Activated T-cell treated with anti-CD3 and anti-CD28 coated beads, Interleukin-2, amount 50 U/mL, for 24 hours (primary cell): ENCODE measurements at places on chromosomes 7 and 10.

DNA sequence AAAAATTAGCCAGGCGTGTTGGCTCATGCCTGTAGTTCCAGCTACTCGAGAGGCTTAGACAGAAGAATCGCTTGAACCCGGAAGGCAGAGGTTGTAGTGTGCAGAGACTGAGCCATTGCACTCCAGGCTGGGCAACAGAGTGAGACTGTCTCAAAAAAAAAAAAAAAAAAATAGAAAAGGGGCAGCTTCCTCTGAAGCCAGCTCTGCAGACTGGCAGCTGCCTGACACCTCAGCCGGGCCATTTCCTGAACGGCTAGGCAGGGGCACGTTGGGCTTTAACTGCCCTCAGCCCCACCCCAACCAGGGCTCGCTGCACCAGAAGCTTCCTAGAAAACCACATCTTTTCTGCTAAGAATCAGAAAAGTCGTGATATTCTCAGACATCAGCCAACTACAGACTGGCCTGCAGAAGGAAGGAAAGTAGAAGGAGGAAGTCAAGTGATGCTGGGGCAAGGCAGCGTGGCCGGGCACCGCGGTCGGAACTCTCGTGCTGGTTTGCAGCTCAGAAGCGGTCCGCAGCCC lies 38.0 kb downstream of the PRKAG2 start:
- H3K4me3 ChIP-seq: peak overlapping the region; percentile 38
- DNase-seq: peak; percentile 62
- H3K27me3 ChIP-seq: no peaks in the 10 kb centered on the region

GRCh38 chr10:4034907-4035598 lies 250.0 kb upstream of the KLF6 start:
- peak overlapping the region; percentile 48 for H3K27ac ChIP-seq
- peak; percentile 42 for DNase-seq
- peak overlapping the region; percentile 46 for H3K4me3 ChIP-seq
- peaks cover 36% of the 10 kb centered on the region for H3K4me1 ChIP-seq
- no peaks in the 10 kb centered on the region for H3K27me3 ChIP-seq
- no peaks in the 10 kb centered on the region for H3K36me3 ChIP-seq

DNA sequence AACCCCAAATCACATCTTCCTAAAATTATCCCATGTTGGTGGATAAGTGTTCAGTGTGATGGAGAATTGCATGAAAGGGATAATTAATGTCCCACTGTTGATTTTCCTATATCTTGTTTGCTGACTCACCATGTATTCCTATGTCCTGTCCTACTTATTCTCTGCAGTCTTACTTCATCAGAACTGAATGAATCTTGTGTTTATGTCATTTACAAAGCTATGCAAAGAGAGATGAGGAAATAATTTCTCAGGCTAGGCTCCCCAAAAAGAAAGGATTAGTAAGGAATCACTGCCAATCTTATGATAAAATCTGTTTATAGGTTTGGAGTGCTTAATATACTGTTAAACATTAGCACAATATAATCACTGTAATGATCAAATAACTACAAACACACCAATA lies 360.8 kb downstream of the CRPPA start:
- no peaks in the 10 kb centered on the region for H3K36me3 ChIP-seq
- H3K27me3 ChIP-seq: no peaks in the 10 kb centered on the region
- no peak overlapping the region for H3K4me3 ChIP-seq
- DNase-seq: no peak

DNA sequence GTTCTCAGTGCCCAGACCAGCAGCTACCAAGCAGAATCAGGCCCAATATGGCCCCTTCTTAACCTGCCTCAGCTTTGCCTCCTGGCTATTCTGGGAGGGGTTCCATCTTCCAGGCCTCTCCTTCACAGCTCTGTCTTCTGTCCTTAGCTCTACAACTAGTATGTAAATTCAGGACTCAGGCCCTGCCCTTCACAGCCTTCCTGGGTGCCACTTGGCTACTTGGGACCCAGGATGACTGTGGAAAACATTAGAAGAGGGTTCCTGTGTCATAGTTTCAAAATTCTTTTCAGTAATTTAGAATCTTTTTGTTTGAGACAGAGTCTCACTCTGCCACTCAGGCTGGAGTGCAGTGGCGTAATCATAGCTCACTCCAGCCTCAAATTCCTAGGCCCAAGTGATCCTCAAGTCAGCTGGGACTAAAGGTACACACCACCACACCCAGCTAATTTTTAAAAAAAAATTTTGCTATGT lies 33.2 kb upstream of the PAPSS2 start:
- no peaks in the 10 kb centered on the region for H3K36me3 ChIP-seq
- H3K4me1 ChIP-seq: no peaks in the 10 kb centered on the region
- no peak for DNase-seq

DNA sequence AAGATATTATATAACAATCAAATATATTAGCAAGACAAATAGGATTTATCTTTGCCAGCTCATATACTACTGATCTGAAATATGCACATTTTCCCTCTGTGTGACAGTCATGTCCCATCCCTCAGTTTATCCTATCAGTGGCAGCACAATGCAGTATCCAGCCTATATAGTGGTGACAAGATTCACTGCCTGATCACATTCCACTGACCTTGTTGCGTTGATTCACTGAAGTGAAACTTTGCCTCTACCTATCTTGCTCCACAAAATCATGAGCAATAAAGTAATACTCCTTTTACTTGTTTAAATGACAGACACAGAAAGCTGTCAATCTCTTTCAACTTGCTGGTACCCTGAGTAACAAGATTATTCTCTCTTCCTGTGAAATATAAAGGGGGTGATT lies 6.3 kb downstream of the PSMA2 start:
- no peak overlapping the region for H3K4me3 ChIP-seq
- H3K27me3 ChIP-seq: no peaks in the 10 kb centered on the region
- peaks cover 72% of the 10 kb centered on the region for H3K4me1 ChIP-seq
- no peak for DNase-seq

GRCh38 chr7:23662124-23662983 lies 17.6 kb upstream of the FAM221A start:
- no peak overlapping the region for H3K4me3 ChIP-seq
- H3K27me3 ChIP-seq: no peaks in the 10 kb centered on the region
- no peaks in the 10 kb centered on the region for H3K4me1 ChIP-seq
- peaks cover 2% of the 10 kb centered on the region for H3K36me3 ChIP-seq
- H3K27ac ChIP-seq: no peak overlapping the region

- H3K4me3 ChIP-seq: peak overlapping the region; percentile 80
- no peaks in the 10 kb centered on the region for H3K27me3 ChIP-seq
- no peaks in the 10 kb centered on the region for H3K36me3 ChIP-seq
- peaks cover 18% of the 10 kb centered on the region for H3K4me1 ChIP-seq
- H3K27ac ChIP-seq: peak overlapping the region; percentile 85
Observed at GRCh38 chr10:132397671-132398565, 918 bp downstream of the PWWP2B start.

DNA sequence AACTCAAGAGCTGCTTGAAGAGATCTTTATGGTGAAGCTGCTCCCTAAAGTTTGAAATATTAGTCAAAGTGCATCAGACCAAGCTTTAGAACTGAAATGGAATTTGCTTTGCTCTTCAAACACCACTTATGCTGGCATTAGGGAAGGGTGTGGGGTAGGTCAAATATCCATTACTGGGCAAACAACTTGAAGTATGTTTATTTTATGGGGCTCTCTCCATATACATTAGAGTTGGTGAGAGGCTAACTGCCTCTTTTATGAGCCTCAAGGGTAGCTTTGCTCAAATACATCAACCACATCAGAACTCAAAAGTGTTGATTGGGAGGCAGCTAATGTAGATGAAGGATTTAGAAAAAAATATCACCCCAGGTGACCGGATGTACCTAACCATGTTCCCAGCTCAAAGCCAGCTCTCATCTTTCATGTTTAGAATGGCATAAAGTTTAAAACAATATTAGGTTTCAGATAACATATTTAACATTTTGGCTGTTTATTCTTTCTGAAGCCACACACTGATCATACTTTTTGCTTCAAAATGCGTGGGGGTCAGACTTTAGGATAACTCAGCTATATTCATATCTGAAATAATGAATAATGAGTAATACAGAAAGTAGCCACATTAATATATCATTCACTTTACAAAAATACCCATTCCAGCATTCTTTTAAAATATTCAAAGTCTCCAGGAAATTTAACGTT lies 318.6 kb downstream of the PTEN start:
- H3K4me1 ChIP-seq: peaks cover 9% of the 10 kb centered on the region
- H3K4me3 ChIP-seq: no peak overlapping the region
- no peak overlapping the region for H3K27ac ChIP-seq
- DNase-seq: no peak

DNA sequence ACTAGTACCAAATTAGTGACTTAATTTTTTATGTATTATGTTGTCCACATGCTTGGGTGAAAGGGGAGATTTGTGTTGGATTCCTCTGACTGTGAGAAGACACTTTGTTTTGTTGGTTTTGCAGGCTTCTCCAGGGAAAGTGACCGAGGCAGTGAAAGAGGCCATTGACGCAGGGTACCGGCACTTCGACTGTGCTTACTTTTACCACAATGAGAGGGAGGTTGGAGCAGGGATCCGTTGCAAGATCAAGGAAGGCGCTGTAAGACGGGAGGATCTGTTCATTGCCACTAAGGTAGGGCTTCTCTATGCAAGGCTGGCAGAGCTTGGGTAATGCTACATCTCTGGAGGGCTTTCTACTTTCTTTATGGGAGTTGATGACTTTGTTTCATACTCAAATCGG lies 4.5 kb downstream of the AKR1E2 start:
- H3K36me3 ChIP-seq: peaks cover 24% of the 10 kb centered on the region
- peaks cover 40% of the 10 kb centered on the region for H3K4me1 ChIP-seq
- H3K4me3 ChIP-seq: no peak overlapping the region
- DNase-seq: no peak

GRCh38 chr10:70673043-70673928 lies 980 bp downstream of the ADAMTS14 start:
- no peaks in the 10 kb centered on the region for H3K36me3 ChIP-seq
- peak overlapping the region; percentile 63 for H3K4me3 ChIP-seq
- peaks cover 10% of the 10 kb centered on the region for H3K4me1 ChIP-seq

- no peak for DNase-seq
- no peak overlapping the region for H3K27ac ChIP-seq
- H3K27me3 ChIP-seq: no peaks in the 10 kb centered on the region
- H3K4me3 ChIP-seq: no peak overlapping the region
Observed at GRCh38 chr10:132669208-132669861, 116.6 kb downstream of the NKX6-2 start.

GRCh38 chr10:132606536-132607316 lies 69.1 kb downstream of the INPP5A start:
- H3K36me3 ChIP-seq: no peaks in the 10 kb centered on the region
- H3K27me3 ChIP-seq: no peaks in the 10 kb centered on the region
- H3K4me1 ChIP-seq: peaks cover 28% of the 10 kb centered on the region
- H3K27ac ChIP-seq: no peak overlapping the region
- no peak overlapping the region for H3K4me3 ChIP-seq
- no peak for DNase-seq

DNA sequence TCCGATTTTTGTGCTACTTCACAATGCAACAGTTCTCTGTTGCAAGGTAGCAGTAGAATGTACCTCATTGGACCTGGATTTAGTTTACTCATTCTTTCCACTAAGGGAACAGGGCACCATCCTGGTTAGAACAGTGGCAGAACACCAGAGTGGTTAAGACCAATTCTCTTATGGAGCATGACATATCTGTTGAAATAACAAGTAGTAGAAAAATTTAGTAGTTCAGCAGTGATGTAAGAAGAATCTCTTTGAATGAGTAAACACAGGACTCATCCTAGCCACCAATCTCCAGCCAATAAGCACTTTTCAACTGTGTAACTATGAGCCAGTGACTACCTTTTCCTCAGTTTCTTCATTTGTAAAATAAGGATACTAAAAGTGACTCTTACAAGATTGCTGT lies 2.4 kb downstream of the ANKRD22 start:
- no peak for DNase-seq
- peaks cover 5% of the 10 kb centered on the region for H3K27me3 ChIP-seq
- H3K27ac ChIP-seq: peak overlapping the region; percentile 92
- H3K36me3 ChIP-seq: no peaks in the 10 kb centered on the region

- no peaks in the 10 kb centered on the region for H3K36me3 ChIP-seq
- no peaks in the 10 kb centered on the region for H3K27me3 ChIP-seq
- H3K4me3 ChIP-seq: no peak overlapping the region
- DNase-seq: no peak
Observed at GRCh38 chr10:132265890-132266496, 41.8 kb downstream of the STK32C start.

GRCh38 chr7:36370046-36370445 lies 19.6 kb upstream of the ANLN start:
- H3K4me3 ChIP-seq: no peak overlapping the region
- H3K27ac ChIP-seq: no peak overlapping the region
- H3K27me3 ChIP-seq: peaks cover 10% of the 10 kb centered on the region
- DNase-seq: no peak

- H3K27ac ChIP-seq: no peak overlapping the region
- DNase-seq: no peak
- no peaks in the 10 kb centered on the region for H3K36me3 ChIP-seq
- H3K4me1 ChIP-seq: no peaks in the 10 kb centered on the region
- H3K4me3 ChIP-seq: no peak overlapping the region
- H3K27me3 ChIP-seq: peaks cover 3% of the 10 kb centered on the region
Observed at GRCh38 chr7:42075418-42075817, 161.6 kb downstream of the GLI3 start.

DNA sequence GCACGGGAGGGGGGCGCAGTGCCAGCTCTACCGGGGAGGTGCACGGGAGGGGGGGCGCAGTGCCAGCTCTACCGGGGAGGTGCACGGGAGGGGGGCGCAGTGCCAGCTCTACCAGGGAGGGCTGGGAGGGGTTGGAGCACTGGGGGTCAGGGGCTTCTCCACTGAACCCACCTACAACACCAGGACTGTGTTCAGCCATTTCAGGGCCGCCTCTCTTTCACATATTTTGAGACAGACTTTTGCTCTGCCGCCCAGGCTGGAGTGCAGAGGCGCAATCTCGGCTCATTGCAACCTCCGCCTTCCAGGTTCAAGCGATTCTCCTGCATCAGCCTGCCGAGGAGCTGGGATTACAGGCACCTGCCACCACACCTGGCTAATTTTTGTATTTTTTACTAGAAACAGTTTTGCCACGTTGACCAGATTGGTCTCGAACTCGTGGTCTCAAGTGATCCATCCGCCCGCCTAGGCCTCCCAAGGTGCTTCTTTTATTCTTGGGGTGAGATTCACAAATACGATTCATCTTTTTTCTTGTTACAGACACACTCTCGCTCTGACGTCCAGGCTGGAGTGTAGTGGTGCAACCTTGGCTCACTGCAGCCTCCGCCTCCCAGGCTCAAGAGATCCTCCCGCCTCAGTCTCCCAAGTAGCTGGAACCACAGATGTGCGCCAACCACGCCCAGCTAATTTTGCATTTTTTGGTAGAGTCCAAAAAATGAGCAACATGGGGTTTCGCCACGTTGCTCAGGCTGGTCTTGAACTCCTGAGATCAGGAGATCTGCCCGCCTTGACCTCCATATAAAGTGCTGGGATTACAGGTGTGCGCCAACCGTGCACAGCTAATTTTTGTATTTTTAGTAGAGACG lies 37.0 kb downstream of the ADAP1 start:
- peaks cover 28% of the 10 kb centered on the region for H3K4me1 ChIP-seq
- H3K27ac ChIP-seq: no peak overlapping the region
- DNase-seq: peak; percentile 20
- H3K27me3 ChIP-seq: no peaks in the 10 kb centered on the region
- peaks cover 22% of the 10 kb centered on the region for H3K36me3 ChIP-seq
